ENCODE measurements at places on chromosomes 12 and 14.
A peak's percentile ranks its signal among the peaks of the same experiment; 100 is the strongest.

- peak; percentile 79 for DNase-seq
These were observed 1630.4 kb upstream of the SEL1L start for GRCh38 chr14:83164016-83164415.

GRCh38 chr14:104239861-104240301 is 101.5 kb downstream of the KIF26A start:
- no peak for DNase-seq

DNA sequence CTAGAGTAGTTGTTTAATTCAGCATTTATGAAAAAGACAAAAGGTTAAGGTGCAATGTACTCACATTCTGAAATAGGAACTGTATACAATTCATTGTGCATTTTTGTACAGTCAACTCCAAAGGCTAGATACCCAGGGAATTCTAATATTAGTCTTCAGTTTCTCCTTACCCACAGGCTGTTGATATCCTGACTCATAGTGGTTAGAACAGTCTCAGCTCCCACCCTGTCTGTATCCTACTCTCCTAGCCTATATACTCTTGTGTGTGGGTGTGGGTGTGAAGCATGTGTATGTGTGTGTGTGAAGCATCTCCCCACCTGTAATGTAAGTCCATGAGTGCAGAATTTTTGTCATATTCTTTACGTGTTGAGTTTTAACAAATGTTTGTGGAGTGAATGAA is 229.5 kb downstream of the NAV3 start:
- DNase-seq = peak; percentile 73

DNA sequence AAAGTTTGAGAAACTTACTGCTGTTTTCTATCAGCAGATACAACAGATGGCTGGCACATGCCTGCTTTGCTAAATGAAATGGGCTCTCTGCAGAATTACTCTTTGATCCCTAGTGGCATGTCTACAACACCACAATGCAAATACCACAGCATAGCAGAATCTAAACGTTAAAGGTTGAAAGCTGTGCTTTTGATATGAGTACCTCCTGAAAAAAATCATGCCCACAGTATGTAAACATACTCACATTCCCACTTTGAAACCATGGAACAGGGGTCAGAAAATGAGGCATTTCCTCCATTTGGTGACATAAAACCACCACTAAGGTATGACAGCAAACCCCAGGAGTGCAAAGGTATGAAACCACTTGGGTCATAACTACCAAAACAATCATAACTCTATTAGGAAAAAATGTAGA is 7.5 kb downstream of the WIF1 start:
- DNase-seq = peak; percentile 28

DNA sequence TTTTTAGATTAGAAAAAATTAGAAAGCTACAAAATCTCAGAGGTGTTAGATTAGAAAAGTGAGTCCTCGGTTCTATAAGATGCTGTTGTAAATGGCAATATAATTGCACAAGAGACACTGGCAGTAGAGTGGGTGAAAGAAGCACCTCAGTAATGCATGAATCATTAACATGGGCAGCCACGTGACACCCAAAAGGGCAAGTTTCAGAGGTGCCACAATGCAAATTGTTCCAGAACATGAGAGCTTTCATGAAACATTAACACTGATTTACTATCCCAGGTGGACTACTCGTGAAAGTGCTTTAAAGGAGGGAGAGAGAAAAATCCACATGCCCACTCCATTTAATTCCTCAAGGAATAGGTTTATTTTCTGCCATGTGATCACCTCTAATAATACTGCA is 108.4 kb downstream of the PTPRR start:
- DNase-seq = no peak

DNA sequence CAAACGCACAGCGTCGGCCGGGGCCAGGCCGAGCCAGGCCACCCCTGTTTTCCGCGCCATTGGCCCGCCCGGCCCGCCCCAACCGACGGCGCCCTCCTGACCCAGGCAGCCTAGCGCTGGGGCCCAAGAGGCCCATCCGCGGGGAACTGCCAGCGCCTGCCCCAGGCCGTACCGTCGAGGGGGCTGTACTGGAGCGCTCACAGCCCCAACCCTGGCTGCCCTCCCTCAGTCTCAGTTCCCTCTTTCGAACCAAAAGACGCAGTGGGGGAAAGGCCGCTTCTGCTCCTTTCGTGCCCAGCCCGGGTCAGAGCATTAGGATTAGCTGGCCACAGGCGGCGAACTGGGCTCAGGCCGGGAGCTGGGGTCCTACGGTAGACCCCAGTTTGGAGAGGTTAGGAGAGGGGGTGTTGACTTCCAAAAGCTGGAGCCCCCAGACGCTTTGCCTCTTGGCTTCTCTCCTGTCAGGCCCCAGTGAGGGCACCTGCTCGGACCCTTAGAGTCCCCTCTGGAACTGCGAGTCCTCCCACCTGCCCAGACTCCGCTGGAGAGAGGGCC is 1.9 kb downstream of the NKX2-1 start:
- no peak for DNase-seq

GRCh38 chr12:48557919-48558318 is 11.9 kb downstream of the LALBA start:
- no peak for DNase-seq

GRCh38 chr12:101929365-101930041 is 52.1 kb downstream of the DRAM1 start:
- DNase-seq = no peak

- peak; percentile 25 for DNase-seq
These were observed 12.5 kb downstream of the IFNG-AS1 start for GRCh38 chr12:68001486-68002466.

DNA sequence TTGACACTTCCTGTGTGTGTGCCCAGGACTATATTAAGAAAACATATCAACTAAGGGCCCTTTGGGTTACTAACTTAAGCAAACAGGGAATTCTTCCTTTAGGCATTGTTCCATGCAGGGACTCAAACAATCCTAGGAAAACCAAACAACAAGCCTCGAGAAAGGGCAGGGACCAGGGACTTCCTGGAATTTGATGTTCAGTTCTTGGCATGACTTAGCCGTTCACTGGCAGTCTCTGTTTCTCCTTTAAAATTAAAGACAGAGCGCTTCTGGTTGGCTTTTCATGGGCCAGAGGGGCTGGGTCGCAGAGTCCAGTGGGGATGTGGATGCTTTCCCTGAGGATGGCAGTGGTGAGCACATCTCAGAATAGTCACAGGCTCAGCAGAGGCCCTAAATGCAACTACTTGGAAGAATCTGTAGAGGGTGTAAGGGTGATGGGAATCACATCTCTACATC is 35.2 kb downstream of the RNFT2 start:
- peak; percentile 20 for DNase-seq

- DNase-seq = no peak
These were observed 144.5 kb downstream of the LLPH start for GRCh38 chr12:65986047-65986446.

GRCh38 chr12:49403971-49404450 is 36.7 kb downstream of the SPATS2 start:
- no peak for DNase-seq

DNA sequence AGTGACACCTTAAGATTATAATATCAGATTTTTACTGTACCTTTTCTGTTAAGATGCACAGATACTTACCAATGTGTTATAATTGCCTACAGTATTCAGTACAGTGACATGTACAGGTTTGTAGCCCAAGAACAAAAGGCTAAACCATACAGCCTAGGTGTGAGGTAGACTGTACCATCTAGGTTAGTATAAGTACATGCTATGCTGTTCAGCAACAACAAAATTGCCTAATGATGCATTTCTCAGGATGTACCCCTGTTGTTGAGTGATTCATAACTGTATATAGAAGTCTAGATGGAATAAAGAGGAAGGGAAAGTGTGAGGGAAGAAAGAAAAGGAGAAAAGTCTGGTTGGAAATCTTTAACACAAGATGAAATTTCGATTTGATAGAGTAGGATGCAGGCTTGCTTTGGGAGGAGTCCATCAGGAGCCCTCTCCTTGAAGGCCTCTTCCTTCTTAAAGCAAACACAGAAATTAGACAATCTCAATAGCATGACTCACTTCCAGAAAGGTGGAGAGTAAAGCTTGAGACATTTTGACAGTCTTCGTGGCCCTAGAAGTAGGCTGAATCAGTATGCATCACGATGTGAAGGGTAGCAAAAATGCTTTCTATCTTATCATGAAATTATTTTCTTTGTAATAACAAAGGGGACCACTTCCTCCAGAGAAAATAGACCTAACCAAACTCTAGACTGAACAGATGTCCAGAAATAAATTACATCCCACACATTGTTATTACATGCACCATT is 191.5 kb downstream of the SYT1 start:
- DNase-seq = peak; percentile 89

DNA sequence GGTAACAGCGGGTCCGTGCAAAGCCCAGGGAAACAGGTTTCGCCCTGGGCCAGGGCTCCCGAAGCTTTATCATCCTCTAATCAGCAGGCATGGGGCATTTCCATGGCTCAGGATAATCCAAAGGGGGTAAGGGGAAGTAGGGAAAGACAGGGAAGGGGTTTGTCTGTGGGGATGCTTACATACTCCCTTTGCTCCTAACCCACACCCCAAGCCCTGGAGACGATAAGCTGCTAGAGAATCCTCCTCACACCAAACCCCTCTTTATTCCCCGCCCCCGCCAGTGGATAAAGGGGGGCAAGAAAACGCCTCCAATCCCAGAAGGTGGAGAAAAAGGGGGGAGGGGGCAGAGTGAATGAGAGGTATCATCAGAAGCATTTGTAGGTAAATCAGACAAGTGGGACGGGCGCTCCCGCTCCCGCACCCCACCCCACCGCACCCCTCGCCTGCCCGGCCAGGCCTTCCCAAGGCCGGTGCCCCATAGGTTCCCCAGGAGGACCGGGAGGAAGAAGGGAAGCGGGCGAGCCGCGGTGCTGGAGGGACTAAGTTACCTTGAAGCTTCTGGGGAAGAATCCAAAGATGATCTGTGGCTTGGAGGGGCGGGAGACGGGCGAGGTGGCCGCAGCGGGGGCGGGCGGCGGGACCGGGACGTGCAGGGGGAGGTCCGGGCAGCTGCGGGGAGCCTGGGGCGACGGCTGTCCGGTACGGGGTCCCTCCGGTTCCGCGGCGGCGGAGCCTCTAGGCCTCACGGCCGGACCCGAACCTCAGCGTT is 762 bp downstream of the PPP2R5E start:
- DNase-seq = no peak

- no peak for DNase-seq
These were observed 673.9 kb downstream of the SLC16A7 start for GRCh38 chr12:60269611-60270269.

DNA sequence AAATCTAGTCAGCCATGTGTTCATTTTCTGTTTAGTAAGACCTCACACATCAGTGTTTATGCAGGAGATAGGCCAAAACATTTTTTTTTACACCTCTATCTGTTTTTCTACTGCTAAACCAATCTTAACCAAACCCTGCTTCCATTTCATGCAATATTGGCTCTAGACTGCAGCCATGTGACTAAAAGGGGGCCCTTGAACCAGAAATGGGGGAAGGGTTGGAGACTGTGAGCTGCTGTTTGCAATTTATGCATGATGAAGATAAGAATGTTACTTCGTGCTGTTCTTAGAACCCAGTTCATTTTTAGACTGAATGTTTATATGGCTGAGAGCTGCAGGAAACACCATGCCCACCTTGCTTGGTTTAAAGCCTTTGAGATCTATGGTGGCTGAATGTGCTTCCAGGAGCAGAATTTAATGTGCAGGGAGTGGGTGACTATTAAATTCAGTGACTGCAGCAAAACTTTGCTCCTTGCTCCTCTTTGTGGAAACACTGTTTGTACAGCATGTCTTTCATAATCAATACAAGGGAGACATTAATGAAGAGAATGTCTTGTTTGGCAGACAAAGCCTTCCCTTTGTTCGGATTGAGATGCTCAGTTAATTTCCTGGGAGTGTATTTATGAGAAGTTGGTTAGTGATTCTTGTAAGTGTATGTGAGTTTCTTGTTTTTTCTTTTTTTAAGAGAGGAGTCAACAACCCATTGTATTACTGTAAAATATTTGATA is 53.6 kb downstream of the CHST11 start:
- DNase-seq = no peak
